Bronchial epithelial cell (primary cell): ENCODE measurements at places on chromosomes 2 and 18. TPM values are rescaled to one million over a fixed set of nuclear protein-coding genes. Genes with fewer than 3 reads are reported as not detected.

The TEKT4 gene
- total RNA-seq: not detected in 2 replicates

The KCNS3 gene
- total RNA-seq: 3.7 and 6.8 TPM in 2 replicates

The SPP2 gene
- not detected in 2 replicates for total RNA-seq

The MBD1 gene
- total RNA-seq: 127 and 221 TPM in 2 replicates

The CNDP1 gene
- not detected in 2 replicates for total RNA-seq

The RAMP1 gene
- total RNA-seq: 2.1 and 2.3 TPM in 2 replicates

The IL36G gene
- 0.51 TPM in 1 of 2 replicates, not detected in the other for total RNA-seq

The TBR1 gene
- under 0.01 TPM in 2 replicates for total RNA-seq

The ST8SIA5 gene
- 0.13 TPM in 1 of 2 replicates, not detected in the other for total RNA-seq

The ARHGEF33 gene
- total RNA-seq: 0.26 and 0.38 TPM in 2 replicates

The UBXN2A gene
- total RNA-seq: 10.5 and 11.6 TPM in 2 replicates

The SCYGR4 gene
- not detected in 2 replicates for total RNA-seq

The GALNT13 gene
- total RNA-seq: 0.26 and 1.3 TPM in 2 replicates

The LINC00305 gene
- not detected in 2 replicates for total RNA-seq

The SERPINB3 gene
- 22.4 and 165 TPM in 2 replicates for total RNA-seq

The HOXD4 gene
- not detected in 2 replicates for total RNA-seq

The IMPACT gene
- total RNA-seq: 24.1 and 24.5 TPM in 2 replicates

The ATP6V1C2 gene
- 0.26 and 0.90 TPM in 2 replicates for total RNA-seq
